ENCODE measurements at places on chromosomes 5 and 9.

GRCh38 chr9:35277171-35277520 is 115.3 kb downstream of the UNC13B start:
- no peak for DNase-seq

- DNase-seq: no peak
These were observed 39.6 kb downstream of the ZNF608 start for GRCh38 chr5:124706729-124707361.

DNA sequence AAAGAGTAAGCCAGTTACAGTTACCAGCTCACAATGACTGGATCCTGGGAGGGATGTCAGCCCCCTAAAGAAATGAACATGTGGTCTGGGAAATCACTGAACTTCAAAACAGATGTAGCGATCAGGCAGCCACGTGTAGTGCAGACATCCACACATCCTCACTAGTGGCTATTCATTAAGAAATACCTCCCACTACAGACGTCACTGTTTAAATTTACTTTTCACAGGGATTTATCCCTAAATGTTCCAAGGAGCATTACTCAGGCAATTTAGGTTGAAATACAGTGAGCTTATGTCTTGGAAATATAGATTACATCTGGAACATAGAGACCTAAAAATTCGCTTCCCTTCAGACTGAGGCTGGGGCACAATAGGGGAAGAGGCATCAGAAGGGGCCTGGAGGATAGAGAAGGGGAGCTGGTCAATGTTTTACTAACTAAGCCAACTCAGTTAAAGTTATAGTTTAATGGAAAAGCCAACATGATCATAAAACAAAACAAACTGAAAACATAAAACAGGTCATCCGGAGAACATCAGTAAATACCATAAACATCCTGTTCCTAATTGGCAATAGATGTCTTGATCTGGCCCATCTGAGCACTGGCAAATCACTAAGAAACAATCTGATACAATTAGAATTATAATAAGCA is 92.3 kb downstream of the FANCC start:
- DNase-seq: no peak

- DNase-seq: no peak
These were observed 341.4 kb downstream of the DIRAS2 start for GRCh38 chr9:90301277-90301653.

DNA sequence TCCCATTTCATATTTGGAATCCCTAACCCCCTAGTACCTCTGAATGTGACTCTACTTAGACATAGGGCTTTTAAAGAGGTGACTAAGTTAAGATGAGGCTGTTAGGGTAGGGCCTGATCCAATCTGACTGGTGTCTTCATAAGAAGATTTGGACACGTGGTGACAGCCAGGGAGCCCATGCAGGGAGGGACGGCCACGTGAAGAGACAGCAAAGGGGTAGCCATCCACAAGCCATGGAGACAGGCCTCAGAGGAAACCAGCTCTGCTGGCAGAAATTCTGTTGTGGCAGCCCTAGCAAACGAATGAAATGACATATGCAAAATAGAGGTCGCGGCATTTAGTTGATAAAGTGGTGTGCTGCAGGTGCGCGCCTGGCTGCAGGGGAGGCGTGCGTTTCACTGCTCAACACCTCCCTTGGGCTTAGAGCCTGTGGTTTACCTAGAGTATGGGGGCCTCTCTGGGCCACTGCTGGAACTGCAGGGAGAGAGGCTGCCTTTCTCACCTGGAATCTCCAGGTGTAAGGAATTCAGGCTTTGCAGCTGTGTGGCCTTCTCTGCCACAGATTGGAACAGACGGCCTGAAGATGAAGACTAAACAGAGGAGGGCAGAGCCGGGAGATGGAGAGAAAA is 7.1 kb upstream of the AFAP1L1 start:
- DNase-seq: no peak

GRCh38 chr5:147639321-147639720 is 129.5 kb upstream of the DPYSL3 start:
- no peak for DNase-seq

- no peak for DNase-seq
These were observed 17.8 kb downstream of the IFT74 start for GRCh38 chr9:26973989-26974388.

DNA sequence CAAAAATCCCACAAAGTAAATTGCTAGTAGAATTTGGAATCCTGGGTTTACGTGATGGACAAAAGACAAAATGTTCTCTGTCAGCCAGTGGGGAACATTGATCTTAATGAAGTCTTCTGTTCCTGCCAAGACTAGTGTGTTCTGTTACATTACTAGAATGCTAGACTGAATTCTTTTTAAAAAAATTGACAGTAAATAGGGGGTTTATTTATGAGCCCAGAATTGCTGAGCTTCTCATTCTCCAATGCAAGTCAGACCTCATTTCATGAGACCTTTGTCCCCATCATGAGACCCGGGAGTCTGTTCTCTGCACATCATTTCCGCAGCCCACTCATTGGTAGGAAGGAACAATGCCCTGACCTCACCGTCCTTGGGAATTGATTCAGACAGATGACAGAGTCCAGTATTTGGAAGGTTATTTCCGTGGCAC is 173.8 kb upstream of the OTULINL start:
- DNase-seq: no peak

DNA sequence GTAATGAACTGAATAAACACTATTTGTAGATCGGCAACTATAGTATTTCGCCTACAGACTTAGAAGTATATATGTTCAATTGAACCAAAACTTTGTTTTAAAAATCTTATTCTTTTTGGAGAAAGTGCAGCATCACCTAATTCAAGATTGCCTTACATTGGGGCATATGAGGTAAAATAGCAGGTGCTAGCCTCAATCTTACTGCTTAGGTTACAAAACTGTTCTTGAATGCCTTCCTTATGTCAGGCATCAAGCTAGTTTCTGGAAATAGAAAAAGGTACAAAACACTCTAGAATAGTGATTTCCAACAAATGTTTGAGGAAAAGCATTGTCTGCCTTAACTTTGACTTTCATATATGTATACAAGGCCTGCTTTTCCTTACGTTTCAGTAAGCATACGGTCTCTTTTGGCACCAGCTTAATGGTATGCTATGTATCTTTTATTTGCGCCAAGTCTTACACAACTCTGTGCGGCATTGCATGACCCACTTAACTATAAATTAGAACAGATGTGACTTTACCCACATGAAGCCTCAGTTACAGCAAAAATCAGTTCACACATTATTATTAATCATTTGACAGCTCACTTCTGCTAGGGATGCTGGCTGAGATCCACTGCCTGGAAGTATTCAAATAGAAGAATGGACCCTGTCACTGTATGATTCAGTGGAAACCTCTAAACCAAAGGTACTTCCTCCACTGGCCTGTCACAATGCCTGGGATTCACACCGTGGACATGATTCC is 174.1 kb downstream of the PRELID2 start:
- no peak for DNase-seq

All from SIG-M5 (cell line).